ENCODE measurements at places on chromosomes 7 and 10. TPM values are rescaled to one million over a fixed set of nuclear protein-coding genes. Genes with fewer than 3 reads are reported as not detected.

DNA sequence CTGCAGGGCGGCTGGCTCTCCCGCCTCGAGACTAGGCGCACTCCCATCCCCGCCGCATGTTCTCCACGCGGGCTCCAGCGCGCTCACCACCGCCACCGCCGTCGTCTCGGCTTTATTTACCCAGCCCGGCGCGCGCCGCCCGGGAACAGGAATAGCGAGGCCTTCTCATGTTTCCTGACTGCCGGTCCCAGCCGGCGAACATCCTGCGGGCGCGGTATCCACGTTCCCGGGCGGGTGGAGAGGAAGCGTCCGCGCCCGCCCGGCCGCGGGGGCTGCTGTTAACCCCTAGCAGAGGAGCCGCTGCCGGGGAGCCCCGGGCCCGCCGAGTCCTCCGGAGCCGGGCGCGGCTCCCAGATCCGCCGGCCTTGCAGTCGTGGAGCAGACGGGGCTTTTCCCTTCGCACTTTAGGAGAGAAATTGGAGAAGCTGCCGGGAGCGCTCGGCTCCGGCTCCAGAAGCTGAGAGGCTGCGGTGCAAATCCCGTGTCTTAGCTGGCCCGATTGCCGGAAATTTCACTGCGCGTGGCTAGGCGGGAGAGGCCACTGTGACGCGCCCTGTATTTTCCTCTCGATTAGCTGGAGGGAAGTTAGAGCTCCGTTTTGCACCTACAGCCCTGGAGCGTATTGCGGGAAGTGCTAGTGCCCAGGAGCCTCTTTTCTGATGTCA is at the start of gene MKX:
Gene MKX, minus strand, starts transcription at position 88 of the 665 bp plus-strand sequence. CDS start 2,404 bp downstream, outside the sequence.
- DNase-seq, result peak; percentile 78

- no peak for DNase-seq
Observed at GRCh38 chr10:86265236-86265894, 101.2 kb downstream of the GRID1 start.

DNA sequence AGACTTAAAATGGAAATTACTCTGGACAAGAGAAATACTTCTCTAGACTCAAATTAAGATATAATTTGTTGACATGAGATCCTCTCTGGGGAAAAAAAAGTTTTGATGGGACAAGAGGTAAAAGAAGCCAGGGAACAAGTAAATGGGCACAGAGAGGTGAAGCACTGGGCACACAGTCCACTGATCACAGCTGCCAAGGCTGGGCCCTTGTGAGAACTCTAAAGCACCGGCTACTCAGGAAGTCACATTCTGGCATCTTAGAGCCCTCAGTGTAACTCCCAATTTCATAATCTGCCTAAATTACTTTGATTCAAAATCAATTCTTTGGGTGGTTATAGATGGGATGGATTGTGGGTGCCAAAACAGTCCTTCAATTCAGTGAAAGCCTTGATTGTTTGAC is 123.2 kb upstream of the CACNA2D1 start:
- DNase-seq, result peak; percentile 64

DNA sequence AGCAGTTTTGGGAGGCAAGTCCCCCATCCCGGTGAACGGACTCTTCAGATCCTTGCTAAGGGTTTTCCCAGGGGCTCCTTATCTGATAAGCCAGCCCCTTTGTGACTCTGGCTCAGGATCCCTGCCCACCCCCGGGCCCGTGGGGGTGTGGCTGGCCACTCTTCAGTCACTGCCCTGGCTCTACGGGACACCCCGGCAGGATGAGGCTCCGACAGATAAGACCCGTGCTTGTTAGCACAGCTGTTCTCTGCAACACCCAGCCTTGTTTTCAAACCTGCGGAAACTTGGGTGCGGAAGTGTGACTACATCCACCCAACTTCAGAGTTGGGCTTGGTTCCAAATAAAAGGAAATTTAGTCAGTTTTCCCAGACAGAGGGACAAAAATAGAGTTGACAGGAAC is 66.7 kb upstream of the PODXL start:
- no peak for DNase-seq

- DNase-seq, result peak; percentile 51
Observed at GRCh38 chr10:47366731-47367460, 17.2 kb downstream of the ZNF488 start.

DNA sequence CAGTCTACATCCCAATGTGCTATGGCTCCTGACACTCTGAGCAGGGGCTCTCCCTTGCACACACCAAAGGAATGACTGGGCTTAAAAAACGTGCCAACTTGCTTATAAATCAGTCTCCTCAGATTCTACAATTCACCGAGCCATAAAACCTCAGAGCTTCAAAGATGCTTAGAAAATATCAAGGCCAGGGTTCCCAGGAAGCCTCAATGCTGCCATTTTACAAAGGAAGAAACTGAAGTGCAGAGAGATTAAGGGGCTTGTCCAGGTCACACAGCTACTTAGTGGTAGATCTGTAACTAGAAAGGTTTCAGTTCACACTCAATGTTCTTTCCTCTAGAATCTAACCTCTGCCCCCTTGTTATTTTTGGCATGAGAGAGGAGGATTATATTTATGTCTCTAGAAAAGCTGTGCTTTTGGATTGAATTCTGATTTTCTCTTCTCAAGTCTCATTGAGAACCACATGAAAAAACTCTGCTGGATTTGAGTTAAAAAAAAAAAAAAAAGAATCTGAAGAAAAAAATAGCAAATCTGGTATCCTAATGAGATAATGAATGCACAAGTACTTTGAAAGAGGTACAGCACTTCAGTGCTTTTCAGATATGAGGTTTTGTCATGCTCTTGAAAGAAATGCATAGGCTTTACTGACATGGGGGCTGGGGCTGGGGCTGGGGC is 22.3 kb upstream of the TSPAN33 start:
- DNase-seq, result no peak

DNA sequence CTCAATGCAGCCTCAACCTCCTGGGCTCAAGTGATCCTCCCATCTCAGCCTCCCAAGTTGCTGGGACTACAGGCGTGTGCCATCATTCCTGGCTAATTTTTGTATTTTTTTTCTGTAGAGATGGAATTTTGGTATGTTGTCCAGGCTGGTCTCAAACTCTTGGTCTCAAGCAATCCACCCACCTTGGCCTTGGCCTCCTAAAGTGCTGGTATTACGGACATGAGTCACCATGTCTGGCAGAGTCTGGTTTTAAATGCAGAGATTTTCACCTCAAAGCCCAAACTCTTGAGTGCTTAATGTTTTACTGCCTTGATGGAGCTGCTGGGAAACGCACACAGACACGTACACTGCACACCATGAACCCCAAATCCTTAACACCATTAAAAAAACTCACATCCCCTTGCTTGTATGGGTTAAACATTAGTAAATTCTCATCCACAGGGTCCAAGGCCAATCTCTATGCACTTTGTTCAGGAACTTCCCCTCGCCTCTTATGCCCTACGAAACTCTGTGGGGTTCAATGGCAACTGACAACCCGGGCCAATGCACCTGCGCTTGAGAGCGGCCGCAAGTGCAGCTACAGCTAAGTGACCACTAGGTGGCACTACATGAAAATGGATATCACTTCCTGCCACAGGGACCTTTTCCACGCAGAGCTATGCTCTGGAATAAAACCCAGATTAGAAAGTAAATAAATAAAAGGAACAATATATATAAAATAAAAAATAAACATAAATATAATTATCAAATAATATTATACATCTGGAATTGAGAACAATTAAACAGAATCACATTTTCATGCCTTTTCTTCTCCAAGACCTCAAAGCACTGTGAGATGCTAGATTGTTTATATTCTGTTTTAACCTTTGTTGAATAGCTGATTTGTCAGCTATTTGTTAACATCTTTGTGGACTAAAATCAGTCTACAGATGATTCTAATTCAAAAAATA is 66.9 kb upstream of the AFAP1L2 start:
- DNase-seq, result peak; percentile 78

DNA sequence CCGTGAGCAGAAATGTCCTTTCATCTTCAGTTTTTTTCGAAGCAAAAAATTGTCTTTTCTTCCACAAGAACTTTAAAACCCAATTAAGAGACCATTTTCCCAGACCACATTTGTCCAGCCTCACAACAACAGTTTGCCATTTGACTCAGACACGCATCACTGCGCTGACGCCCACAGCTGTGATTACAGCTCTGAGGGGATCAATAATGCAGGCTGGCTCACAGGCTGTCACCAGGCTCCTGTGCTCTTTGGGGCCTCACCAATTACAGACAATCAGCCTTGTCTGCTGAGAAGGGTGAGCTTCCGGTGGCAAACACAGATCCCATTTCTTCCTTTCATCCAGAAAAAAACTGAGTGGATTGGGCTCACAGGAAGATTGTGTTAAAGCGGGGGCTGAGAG is 33.3 kb downstream of the DDC start:
- DNase-seq, result no peak

- no peak for DNase-seq
Observed at GRCh38 chr7:140972876-140973829, 41.6 kb downstream of the MRPS33 start.

GRCh38 chr7:100380196-100380595 is 6.9 kb downstream of the PILRA start:
- no peak for DNase-seq

- DNase-seq, result no peak
Observed at GRCh38 chr10:129901389-129902006, 62.6 kb downstream of the EBF3 start.

GRCh38 chr10:60522617-60523016 is 132.9 kb upstream of the ANK3 start:
- DNase-seq, result no peak

- DNase-seq, result no peak
Observed at GRCh38 chr7:132579260-132579899, 3.1 kb upstream of the PLXNA4 start.

DNA sequence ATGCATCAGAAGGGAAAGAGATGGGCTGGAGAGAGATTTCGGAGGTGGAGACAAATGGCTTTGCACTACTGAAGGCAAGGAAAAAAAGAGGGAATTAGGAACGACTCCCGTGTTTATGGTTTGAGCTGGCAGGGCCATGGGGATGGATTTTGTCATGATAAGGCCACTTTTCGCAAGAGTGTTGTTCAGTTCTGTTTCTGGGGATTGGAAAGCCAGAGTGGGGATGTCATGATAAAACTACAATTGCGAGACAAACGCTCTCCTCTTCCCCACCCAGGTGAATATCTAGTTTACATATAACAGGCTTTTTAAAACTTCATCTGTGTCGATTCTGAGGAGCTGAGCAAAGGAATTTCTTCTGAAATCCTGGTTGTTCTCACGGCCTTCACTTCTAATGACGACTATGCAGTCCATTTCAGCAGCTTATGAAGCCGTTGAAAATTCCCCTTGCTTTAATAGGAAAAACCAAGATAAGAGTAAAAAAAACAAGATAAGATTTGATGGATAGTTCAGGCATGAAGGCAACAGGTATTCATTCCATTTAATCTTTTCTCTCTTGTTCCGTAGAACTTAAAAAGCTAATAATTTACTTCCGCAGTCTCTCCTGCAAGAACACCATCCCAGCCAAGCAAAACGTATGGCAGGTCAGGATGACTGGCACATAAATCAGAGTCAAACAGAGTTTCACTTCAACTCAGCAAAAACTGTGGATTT is 245.6 kb upstream of the PITRM1 start:
- DNase-seq, result no peak

GRCh38 chr10:23171232-23171876 is 20.8 kb upstream of the PTF1A start:
- DNase-seq, result no peak

- no peak for DNase-seq
Observed at GRCh38 chr7:70237831-70238575, 639.7 kb downstream of the AUTS2 start.

DNA sequence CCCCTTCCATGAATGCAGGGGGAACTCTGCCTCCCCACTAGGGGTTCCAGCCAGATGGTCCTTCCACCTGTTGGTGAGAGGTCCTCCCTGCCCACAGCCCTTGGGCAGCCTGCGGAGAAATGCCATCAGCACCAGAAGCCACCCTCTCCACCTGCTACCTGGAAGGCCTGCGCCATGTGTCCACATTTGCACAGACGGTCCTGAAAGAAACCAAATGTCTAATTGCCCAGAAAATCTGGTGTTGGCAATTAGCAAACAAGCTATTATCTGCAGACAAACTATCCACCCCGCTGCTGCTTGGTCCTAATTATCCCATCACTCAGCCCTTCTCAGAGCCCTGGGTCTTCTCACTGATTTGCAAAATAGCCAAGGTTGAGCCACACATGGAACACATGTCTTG is 32.3 kb downstream of the HSPA12A start:
- no peak for DNase-seq

- DNase-seq, result no peak
Observed at GRCh38 chr10:77467422-77467963, 170.1 kb downstream of the KCNMA1 start.

GRCh38 chr7:23523486-23524075 is 8.2 kb downstream of the TRA2A start:
- DNase-seq, result no peak

EN2 gene
- not detected for total RNA-seq

MPLKIP gene
- 29.7 TPM for total RNA-seq
